GM23338 (cell line): ENCODE measurements at places on chromosomes 3 and 15. TPM values are rescaled to one million over a fixed set of nuclear protein-coding genes. Genes with fewer than 3 reads are reported as not detected.

GRCh38 chr3:42118762-42119361 lies 27.7 kb downstream of the TRAK1 start:
- H3K4me3 ChIP-seq: no peak overlapping the region
- no peak overlapping the region for H3K27ac ChIP-seq
- H3K36me3 ChIP-seq: no peaks in the 10 kb centered on the region
- no peaks in the 10 kb centered on the region for H3K27me3 ChIP-seq
- DNase-seq: peak; percentile 80

The SLC22A14 gene
- not detected in 2 replicates for total RNA-seq

The TBC1D21 gene
- not detected in 2 replicates for total RNA-seq

The CISH gene
- 2.7 and 3.6 TPM in 2 replicates for total RNA-seq

DNA sequence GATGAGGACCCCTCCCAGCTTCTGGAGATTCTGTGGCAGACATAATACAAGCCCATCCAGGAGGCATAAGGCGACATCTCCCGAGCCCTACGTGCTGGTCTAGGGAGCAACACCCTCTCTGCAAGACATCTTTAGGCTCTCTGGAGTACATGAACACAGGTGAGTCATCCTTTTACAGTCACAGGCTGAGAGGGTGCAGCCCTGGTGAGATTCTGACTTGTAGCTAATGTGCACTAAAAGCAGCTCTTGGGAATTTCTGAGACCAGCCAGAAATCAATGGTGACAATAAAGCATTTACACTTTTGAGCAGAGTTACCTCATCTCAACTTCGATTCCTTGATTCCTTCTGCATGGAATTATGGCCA lies 131.1 kb downstream of the XXYLT1 start:
- H3K36me3 ChIP-seq: no peaks in the 10 kb centered on the region
- H3K4me3 ChIP-seq: no peak overlapping the region
- no peak overlapping the region for H3K27ac ChIP-seq
- no peaks in the 10 kb centered on the region for H3K27me3 ChIP-seq
- no peaks in the 10 kb centered on the region for H3K4me1 ChIP-seq
- no peak for DNase-seq

DNA sequence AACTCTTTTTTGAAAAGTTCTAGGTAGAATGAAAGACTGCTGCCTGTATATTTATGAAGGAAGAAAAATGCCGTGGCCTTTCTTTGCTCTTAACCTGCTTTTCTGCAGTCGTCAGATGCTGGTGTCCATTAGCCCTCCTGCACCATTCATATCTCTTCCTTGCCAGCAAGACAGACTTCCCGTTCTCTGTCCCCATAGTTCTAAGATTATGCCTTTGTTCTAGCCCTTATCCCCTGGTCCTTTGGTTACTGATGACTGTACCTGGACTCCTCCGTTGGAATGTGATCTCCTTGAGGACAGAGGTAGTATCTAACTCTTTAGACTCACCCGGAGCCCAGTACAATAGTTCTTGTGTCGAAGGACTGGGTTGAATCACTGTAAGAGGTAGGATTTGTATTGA lies 16.8 kb downstream of the ABHD17C start:
- no peaks in the 10 kb centered on the region for H3K27me3 ChIP-seq
- DNase-seq: no peak
- no peak overlapping the region for H3K4me3 ChIP-seq
- H3K27ac ChIP-seq: no peak overlapping the region
- H3K4me1 ChIP-seq: peaks cover 8% of the 10 kb centered on the region
- H3K36me3 ChIP-seq: no peaks in the 10 kb centered on the region

DNA sequence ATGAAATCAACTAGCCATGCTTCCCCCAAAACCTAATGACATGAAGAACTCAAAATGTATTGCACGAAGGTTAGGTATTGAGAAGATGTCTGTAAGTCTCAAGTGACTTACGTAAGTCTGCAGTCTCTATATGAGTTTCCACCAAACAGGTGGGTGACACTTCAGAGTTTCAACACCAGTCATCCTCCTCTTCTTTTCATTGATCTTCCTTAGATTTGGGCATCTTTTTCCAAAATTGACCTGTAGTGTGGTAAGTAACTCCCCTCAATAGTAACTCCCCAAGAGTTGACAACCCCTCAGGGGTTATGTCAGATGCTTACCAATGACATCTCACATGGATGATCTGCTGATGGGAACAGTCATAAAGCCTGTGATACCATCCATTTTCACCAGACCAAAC lies 46.1 kb downstream of the GPR176 start:
- H3K4me3 ChIP-seq: no peak overlapping the region
- peaks cover 5% of the 10 kb centered on the region; the same call in 1 of the 2 replicates for H3K36me3 ChIP-seq
- peaks cover 63% of the 10 kb centered on the region for H3K4me1 ChIP-seq
- H3K27ac ChIP-seq: no peak overlapping the region
- H3K27me3 ChIP-seq: no peaks in the 10 kb centered on the region

The SLC9C1 gene
- 0.97 and 1.7 TPM in 2 replicates for total RNA-seq

DNA sequence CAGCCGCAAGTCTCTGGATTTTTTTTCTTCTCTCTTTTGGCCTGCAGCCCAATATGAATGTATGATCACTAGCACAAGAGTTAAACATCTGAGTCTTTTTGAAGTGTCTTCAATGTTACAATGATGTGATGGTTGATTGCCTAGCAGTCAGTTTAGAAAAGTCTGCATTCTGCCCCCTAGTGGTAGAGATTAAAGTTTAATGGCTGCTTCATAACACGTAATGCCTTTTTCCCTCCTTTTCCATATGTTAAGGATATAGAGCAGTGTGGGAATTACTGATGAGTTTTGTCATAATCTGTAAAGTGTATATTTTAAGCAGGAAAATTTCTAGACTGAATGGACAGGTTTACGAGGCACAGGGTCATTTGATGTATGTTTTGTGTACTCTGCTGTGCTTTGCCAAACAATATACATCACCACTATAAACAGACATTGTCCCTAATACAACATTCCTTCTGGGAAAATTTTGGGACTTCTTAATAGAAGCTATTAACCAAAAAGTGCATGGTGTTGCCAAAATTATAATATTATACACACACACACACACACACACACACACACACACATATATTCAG lies 1038.5 kb upstream of the NR2F2 start:
- H3K4me3 ChIP-seq: no peak overlapping the region
- H3K36me3 ChIP-seq: no peaks in the 10 kb centered on the region
- H3K4me1 ChIP-seq: peaks cover 12% of the 10 kb centered on the region
- DNase-seq: peak; percentile 79

The ZSCAN2 gene
- total RNA-seq: 63.9 and 93.0 TPM in 2 replicates

DNA sequence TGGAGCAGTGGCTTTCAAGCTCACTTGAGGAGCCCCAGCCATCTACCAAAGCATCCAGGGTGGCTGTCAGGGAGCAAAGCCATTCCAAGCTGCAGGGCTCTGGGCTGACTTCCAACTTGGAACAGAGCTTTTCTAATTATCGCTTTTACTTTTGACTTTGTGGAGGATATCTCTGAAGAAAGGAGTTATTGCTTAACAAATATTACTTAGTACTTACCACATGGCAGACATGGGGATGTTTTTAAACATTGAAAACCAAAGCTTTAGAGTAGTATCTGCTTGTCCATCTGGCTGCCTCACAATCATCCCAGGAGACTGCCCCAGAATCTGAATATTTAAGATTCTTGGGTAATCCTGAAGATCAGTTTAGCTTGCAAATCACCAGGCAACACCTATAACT lies 8.9 kb downstream of the TAGLN3 start:
- H3K27me3 ChIP-seq: no peaks in the 10 kb centered on the region
- DNase-seq: no peak

GRCh38 chr3:30720586-30721313 lies 114.3 kb downstream of the TGFBR2 start:
- no peak overlapping the region for H3K27ac ChIP-seq
- H3K4me3 ChIP-seq: no peak overlapping the region
- no peaks in the 10 kb centered on the region for H3K27me3 ChIP-seq

The GP5 gene
- total RNA-seq: 0.07 and 0.12 TPM in 2 replicates

DNA sequence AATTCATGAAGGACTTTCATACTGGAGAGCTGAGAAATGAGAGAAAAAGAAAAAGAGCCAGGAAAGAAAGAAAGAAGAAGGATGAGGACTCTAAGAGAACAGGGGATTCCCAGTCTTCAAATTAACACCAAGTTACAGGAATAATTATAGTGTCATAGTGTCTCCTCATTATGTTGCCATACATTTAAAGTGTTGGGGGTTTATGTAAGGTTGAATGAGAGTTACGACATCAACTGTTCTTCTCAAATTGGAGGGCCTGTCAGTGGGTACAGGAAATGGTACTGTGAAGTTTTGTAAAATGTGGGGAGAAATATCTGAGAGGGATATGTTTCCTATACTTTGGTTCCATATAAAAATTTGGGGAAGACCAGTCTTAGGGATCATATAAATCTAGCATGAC lies 12.3 kb upstream of the CD200 start:
- H3K27me3 ChIP-seq: no peaks in the 10 kb centered on the region
- peaks cover 34% of the 10 kb centered on the region for H3K4me1 ChIP-seq
- no peak overlapping the region for H3K27ac ChIP-seq

DNA sequence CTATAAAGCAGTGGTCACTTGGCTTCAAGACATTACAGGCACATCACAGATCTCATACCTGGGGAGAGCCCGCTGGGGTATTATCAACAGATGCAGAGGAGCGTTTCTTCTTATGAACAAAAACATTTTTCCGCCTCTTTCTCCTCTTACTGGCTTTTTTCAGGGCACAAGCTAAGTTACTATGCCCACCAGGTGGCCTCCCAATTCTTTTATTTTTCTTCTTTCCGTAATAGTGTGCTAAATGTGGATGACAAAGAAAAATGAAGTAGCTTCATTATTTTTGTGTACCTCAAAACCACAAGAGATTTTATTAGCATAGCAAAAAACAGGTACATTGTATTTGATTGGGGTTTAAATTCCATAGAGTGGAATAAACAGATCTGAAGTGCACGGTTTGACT lies 10.1 kb upstream of the STIMATE start:
- H3K27ac ChIP-seq: no peak overlapping the region
- no peaks in the 10 kb centered on the region for H3K4me1 ChIP-seq
- no peaks in the 10 kb centered on the region for H3K27me3 ChIP-seq
- no peak overlapping the region for H3K4me3 ChIP-seq

GRCh38 chr3:47452453-47453215 lies 23.1 kb downstream of the SCAP start:
- no peak overlapping the region for H3K4me3 ChIP-seq
- no peak for DNase-seq
- H3K4me1 ChIP-seq: no peaks in the 10 kb centered on the region; the same call in 1 of the 2 replicates
- no peaks in the 10 kb centered on the region for H3K36me3 ChIP-seq
- no peak overlapping the region for H3K27ac ChIP-seq

The BNC1 gene
- 1.1 and 1.6 TPM in 2 replicates for total RNA-seq

DNA sequence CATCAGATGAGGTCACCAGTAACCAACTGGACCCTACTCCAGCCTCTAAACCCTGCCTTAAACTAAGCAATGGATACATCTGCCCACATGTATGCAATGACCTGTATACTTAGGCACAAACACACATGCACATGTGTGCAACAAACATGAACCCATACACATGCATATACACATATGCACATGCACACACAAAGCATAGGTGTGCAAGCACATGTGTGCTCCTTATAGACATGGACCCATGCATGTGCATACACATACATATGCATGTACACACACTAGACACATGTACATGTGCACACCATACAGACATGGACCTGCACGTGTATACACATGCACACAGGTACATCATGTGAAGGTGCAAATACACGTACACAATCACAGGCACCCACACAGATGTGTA lies 8.6 kb upstream of the TRH start:
- H3K27me3 ChIP-seq: peaks cover 59% of the 10 kb centered on the region
- DNase-seq: no peak
- H3K36me3 ChIP-seq: no peaks in the 10 kb centered on the region
- no peak overlapping the region for H3K4me3 ChIP-seq
- no peak overlapping the region for H3K27ac ChIP-seq
- H3K4me1 ChIP-seq: peaks cover 2% of the 10 kb centered on the region

The AQP9 gene
- total RNA-seq: not detected in 2 replicates

- no peaks in the 10 kb centered on the region for H3K27me3 ChIP-seq
- H3K4me1 ChIP-seq: peaks cover 18% of the 10 kb centered on the region
- no peaks in the 10 kb centered on the region for H3K36me3 ChIP-seq
- no peak overlapping the region for H3K27ac ChIP-seq
Measured at GRCh38 chr3:182244222-182244971, 532.7 kb downstream of the SOX2 start.

The CLDN11 gene
- total RNA-seq: 8.1 and 8.3 TPM in 2 replicates

GRCh38 chr3:128341659-128342395 lies 124.9 kb downstream of the DNAJB8 start:
- no peak overlapping the region for H3K4me3 ChIP-seq
- H3K4me1 ChIP-seq: no peaks in the 10 kb centered on the region
- no peak for DNase-seq
- no peak overlapping the region for H3K27ac ChIP-seq
- no peaks in the 10 kb centered on the region for H3K36me3 ChIP-seq

DNA sequence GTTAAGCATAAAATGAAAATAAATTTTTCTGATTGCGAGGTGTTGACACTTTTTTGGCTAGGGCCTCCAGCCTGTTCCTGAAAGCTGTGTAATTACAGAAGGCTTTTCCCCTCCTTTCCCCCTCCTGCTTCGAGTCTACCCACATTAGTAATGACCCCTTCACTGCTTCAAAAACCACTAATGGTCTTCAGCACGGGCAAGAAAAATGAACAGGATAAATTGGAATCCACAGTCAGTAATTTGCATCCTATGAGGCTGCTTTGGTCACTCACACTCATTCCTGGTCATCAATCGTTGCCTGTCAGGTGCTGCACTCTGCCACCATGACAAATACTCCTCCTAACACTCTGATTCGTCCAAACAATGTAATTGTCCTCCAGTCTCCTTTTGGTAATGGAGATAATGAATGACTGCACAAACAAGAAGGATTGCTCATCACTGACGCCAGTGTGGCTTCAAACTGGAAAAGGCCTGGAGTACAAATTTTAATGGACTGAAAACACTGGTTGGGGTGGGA lies 148.6 kb downstream of the MEIS2 start:
- no peak overlapping the region for H3K4me3 ChIP-seq
- H3K4me1 ChIP-seq: no peaks in the 10 kb centered on the region
- H3K27ac ChIP-seq: no peak overlapping the region

DNA sequence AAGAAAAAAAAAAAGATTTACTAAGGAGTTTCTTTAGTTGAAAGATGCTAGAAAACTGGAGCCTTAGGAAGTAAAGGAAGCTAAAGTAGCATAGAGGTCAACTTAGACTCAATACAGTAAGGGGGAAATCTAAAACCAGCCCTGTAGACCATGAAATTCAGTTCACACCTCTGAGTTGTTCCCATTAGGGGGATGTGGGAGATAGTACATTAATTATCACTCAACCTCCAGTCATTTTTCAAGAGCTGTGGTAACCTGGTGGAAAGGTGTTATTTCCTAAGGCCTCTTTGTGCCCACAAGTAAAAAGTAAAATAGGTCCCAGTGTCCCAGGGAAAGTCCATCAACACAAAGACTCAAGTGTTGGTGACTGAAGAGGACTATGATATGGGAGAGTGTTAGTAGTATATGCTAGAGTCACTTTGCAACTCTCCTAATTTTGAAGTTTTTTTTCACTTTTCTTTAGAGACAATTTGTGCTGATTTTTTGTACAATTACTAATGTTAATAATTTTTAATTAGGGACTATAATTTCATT lies 1274.4 kb upstream of the EPHA6 start:
- no peak overlapping the region for H3K27ac ChIP-seq
- H3K36me3 ChIP-seq: no peaks in the 10 kb centered on the region
- H3K27me3 ChIP-seq: no peaks in the 10 kb centered on the region
- no peak for DNase-seq
- no peak overlapping the region for H3K4me3 ChIP-seq
- no peaks in the 10 kb centered on the region for H3K4me1 ChIP-seq
